ENCODE measurements at places on chromosomes 4 and X.

DNA sequence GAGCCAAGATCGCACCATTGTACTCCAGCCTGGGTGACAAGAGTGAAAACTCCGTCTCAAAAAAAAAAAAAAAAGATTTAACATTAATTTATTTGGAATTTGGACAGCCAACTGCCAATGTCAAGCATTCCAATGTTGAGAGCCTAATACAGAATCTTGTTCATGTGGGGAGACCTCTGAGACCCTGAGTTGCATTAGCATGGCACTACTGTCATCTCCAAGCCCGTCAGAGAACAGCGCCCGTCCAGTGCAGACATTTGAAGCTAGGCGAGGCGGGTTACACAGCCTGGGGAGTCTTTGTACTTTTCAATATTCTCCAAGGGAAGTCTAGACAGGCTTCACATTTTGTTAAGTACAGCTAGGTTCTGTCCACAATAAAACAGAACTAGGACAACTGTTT lies 126.7 kb downstream of the CHRNA9 start:
- DNase-seq = no peak

- DNase-seq = no peak
These were observed 514.3 kb downstream of the ADGRL3 start for GRCh38 chr4:61714387-61714911.

DNA sequence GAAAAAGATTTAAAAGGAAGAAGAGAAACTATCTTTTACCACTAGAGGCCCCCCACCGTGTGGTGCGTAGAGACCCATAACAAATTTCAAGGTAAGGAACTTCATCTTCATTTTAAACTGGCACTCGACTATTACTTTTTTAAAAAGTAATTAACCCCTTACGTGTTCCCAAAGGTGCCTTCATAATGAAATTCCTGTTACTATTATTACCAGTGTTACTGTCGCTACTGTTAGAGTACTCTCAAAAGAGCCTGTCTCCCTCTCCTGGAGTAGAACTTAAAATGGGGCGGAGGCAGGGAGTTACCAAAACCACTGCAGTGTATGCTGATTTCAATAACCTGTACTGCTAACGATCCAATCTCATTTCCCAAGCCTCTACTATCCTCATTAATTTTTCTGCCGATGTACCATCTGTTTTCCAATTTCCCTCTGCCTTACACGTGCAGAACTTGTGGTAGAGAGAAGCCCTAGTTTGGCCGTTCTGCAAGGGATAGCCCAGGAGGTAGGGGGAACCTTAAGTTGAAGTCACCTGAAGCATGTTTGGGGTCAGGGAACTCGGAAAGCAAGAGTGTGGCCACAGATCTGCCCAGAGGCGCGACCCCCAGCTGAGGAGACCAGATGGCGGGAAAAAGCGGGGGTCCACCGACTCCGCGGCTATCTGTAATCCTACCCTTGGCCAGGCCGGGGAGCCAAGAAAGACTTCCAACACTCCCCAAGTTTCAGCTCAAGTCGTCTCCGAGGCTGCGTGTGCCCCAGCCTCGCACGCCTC lies 720 bp upstream of the STK26 start:
- no peak for DNase-seq

DNA sequence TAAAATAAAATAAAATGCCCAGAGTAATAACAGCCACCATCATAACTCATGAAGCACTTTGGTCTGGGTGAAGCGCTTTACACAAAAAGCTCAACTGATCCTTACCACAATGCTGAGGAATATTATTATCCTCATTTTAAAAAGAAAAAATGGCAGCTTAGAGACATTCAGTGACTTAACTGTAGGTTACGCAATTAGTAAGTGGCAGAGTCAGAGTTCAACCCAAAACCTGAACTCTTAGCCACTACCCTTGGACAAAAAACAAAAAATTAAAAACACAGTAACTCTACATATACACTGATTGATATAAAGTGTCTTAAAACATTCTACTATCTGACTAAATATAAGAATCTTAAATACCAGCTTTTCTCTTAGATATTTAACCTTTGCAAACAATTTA lies 34.9 kb downstream of the MAOB start:
- DNase-seq = no peak

- DNase-seq = no peak
These were observed 51.5 kb downstream of the SEL1L3 start for GRCh38 chr4:25811374-25811690.

GRCh38 chrX:48022738-48023137 lies 15.9 kb downstream of the SPACA5 start:
- no peak for DNase-seq

DNA sequence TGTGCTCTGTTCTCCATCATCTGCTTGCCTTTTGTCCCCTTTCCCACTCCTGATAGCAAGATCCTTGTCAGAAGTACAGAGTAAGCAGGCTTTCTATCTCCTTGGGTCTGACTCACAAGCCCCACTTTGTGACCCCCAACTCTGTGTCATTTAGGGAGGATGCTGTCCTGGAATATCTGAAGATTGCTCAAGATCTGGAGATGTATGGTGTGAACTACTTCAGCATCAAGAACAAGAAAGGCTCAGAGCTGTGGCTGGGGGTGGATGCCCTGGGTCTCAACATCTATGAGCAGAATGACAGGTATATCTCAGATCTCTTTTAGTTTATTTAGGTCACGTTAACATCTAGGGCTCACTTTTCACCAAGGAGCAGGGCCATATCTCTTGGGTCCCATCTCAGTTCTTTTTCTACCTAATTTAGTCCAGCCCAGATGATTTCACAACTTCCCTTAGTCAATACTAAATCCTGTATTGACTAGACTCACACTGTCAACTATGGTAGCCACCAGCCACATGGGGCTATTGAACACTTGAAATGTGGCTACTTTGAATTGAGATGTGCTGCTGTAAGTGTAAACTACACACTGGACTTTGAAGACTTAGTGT lies 64.3 kb downstream of the MSN start:
- DNase-seq = no peak

DNA sequence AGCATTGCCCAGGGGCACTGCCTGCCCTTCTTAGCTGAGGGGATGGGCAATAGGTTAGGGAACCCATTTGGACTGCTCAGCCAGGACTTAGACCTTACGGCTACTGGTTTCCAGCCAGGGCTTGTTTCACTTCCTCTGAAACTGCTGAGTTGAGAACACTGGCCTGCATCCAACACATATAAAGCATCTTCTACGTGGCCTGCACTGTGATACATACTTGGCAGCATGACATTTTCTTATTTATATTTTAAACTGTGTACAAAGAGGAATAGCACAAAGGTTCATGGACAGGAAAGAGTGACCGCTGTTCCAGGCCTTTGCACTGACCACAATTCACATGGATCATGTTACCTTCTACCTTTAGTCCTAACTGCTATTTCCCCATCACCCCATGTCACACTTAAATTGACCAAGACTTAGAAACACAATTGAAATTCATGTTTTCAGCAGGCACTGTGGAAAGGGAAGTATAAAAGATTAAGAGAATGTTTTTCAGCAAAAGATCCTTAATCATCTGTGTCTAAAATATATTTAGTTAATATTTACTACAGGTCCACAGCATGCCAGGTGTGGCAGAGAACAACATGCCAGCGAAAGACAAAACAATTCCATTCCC lies 43.7 kb downstream of the NLGN4X start:
- DNase-seq = no peak

DNA sequence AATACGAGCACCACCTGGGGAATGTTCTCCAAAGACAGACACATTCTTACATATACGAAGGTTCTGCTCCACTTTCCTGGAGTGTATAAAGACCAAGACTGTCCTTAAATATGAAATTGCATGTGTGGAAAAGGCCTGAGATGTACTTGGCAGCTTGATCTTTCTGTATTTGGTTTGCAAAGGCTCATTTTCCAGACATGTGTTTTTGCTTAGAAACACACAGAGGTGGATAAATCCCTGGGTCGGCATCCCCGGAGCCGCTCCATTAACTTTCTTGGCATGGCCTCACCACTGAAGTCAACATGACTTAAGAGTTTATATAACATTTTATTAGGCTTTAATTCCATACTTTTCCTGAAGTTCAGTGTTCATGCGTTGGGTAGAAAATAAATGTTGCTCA lies 239.4 kb downstream of the LDB2 start:
- DNase-seq = no peak

DNA sequence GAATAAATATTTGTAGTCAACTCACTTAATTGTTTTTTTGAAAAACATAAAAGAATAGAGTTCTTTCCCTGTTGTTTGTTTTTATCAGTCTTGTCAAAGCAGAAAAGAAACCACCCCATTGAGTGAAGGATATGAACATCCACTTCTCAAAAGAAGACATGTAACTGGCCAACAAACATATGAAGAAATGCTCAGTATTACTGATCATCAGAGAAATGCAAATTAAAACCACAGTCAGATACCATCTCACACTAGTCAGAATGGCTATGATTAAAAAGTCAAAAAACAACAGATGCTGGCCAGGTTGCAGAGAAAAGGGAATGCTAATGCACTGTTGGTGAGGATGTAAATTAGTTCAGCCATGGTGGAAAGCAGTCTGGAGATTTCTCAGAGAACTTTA lies 326.1 kb upstream of the EMCN start:
- no peak for DNase-seq

DNA sequence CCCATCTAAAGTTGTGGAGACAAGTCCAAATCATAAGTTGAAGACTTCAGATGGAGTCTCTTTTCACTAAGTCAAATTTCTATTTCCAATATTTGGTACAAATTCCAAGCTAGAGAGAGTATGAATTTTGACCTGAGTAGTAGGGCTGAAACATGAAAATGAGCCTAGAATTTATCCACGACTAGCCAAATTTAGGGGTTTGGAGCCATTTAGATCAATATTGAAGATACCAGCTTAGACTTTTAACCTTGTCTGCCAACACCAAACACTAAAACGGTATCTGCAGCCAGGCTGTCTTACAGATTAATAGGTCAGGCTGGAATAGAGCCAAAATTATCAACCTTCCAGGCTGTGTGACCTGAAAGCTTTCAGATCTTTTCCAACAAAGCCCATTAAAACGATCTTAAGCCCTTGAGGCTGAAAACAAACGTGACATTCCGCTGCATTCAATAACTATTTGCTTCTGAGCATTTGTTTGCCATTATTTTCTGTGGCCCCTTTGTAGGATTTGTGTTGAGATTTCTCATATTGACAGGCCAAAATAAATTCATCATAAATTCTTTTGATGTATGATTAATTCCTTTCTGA lies 268.7 kb upstream of the DKK2 start:
- DNase-seq = no peak

DNA sequence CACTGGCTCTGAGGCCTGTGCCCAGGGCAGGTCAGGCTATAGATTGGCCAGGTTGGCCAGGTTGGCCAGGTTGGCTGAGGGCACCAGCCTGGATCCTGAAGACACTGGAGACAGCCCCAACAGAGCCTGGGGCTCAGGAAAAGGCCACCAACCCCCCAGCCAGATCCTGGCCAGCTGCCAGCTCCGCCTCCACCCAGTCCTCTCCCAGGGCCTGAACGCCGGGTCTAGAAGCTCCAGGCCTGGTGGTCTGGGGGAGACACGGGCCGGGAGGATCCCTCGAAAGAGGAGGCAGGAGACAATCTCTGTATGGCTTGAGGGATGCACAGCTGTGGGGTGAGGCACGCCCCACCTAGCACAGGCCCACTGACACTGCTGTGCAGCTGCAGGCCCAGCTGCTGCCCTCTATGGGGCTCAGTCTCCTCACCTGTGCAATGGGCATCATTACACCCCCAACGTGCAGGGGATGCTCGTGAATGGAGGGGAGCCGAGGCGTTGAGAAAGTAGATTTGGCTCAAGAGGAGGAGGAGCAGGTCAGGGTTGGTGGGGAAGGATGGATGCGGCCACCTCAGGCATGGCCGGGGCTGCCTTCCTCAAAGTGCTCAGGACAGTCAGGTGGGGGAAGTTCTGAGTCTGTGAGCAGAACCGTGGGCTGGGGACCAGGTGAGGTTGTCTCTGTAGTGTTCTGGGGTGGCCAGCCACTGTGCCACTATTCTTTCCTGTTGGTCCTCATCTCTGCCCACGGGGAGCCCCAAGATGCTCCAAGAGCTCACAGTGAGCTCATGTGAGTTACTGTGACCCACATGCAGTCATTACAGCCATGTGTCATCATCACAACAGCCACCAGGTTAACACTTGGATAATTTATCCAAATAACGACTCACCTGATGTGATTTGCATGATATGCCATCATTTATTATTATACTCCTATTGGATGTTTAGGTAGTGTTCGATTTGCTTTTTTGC lies 10.8 kb upstream of the GAGE10 start:
- DNase-seq = no peak

DNA sequence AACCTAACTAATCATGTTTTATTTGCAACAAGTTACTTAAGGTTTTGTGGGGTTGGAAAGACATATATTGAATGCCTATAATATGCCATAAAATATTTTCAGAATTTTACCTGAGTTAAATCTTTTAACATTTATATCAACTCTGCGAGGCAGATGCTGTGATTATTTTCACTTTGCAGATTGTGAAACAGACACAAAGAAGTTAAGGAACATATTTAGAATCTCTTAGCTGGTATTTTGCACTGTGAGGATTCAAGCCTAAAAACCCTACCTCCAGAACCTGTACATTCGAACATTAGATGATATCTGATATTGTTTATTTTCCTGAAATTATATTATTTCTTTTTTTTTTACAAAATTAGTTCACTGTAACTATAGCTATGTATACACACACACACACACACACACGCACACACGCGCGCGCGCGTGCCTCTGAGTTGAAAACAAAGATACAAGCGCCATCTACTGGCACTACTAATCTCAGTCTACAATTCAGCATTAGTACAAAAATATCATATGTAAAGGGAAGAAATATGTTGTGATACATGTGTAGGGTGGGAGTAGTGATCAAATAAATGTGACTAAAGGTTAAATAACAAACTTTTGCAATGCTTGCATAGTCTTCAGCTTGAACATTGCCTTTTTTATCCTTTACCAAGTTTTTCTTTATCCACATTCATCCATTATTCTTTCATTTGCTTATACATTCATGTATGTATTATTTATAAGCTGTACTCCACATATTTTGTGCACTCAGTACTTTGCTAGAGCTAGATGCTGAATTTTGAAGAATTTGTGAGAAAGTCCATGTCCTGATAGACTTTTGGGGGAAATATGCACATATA lies 61.5 kb downstream of the ANXA10 start:
- DNase-seq = peak; percentile 16

DNA sequence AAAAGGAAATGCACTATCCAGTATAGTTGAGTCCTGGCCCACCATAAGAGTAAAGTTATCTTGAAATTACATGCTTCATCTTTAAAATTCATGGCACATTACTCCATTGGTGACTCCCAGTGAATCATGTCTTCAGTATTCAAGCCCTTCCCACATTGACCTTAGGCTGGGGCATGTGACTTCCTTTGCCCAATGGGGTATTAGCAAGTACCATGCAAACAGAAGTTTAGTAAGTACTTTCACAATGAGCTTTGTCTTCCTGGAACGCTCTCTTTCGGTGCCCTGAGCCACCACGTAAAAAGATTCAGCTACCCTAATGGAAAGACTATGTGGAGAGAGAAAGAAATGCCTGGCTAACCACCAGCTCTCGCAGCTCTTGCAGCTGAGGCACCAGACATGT lies 235.4 kb downstream of the HNRNPD start:
- DNase-seq = no peak

- DNase-seq = no peak
These were observed 8.3 kb downstream of the RPS4X start for GRCh38 chrX:72268597-72269365.

- DNase-seq = no peak
These were observed 414.9 kb downstream of the CENPC start for GRCh38 chr4:67130411-67130810.

- DNase-seq = no peak
These were observed 49.2 kb upstream of the HDAC8 start for GRCh38 chrX:72621625-72622485.

All from activated T-helper 1 cell treated with anti-CD3 and anti-CD28 coated beads, Interleukin-2, amount 50 U/mL, for 16 hours (primary cell).